Spleen (tissue), 13 donors: ENCODE measurements at places on chromosomes 4 and X. TPM values are rescaled to one million over a fixed set of nuclear protein-coding genes. Genes with fewer than 3 reads are reported as not detected.

DNA sequence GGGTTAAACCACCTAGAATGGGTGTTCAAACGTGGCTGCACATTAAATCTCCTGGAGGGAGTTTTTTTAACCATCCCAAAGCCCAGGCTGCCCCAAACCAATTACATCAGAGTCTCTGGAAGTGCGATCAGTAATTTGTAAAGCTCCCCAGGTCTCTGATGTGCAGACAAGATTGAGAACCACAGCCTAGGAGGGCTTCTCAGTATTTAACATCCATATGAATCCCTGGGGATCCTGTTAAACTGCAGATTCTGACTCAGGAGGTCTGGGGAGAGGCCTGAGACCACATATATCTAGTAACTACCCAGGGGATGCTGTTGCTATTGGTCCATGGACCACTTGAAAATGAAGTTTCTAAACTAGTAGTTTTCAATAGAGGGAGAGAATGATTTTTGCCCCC is 42.6 kb downstream of the SMPX start:
- H3K4me3 ChIP-seq, result no peak overlapping the region
- H3K27me3 ChIP-seq, result no peaks in the 10 kb centered on the region
- no peaks in the 10 kb centered on the region for H3K36me3 ChIP-seq
- H3K4me1 ChIP-seq, result no peaks in the 10 kb centered on the region
- no peak for DNase-seq
- H3K27ac ChIP-seq, result no peak overlapping the region

DNA sequence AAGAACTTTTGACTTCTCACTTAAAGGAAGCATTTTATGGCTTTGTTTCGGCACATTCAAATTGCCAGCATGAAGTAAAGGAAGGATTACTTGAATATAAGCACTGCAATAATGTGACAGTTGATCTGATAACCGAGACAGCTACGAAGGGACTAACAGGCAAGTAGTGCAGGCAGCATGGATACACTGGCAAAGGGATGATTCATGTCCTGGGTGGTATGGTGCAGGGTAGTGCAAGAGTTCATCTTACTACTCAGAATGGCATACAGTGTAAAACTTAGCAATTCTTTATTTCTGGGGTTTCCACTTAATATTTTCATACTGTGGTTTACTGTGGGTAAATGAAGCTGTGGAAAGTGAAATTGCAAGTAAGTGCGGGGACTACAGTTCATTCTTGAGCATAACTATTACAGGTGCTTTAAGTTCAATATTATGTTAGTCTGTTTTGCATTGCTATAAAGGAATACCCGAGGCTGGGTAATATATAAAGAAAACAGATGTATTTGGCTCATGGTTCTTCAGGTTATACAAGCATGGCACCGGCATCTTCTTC is 611.8 kb downstream of the SPOCK3 start:
- no peaks in the 10 kb centered on the region for H3K4me1 ChIP-seq
- H3K4me3 ChIP-seq, result no peak overlapping the region
- H3K27ac ChIP-seq, result no peak overlapping the region
- H3K36me3 ChIP-seq, result no peaks in the 10 kb centered on the region

DNA sequence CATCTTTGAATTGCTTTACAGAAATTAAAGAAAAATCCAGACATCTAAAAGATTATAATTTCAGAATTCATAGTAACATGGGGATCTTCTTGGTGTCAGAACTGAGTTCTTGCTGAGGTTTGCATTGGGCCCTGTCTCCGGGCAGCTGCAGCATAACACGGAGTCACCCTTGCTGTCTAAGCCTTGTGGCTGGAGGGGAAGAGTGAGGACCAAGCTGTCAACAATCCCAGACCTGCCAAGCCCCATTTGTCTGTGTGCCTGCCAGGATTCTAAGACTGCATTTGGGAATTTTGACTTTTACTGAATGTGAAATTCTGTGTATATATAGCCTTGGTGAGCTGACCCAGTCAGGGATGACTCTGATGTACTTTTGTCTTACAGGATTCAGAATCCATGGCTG is 25.2 kb upstream of the NAP1L5 start:
- no peak overlapping the region for H3K4me3 ChIP-seq
- DNase-seq, result no peak
- H3K36me3 ChIP-seq, result peaks cover 39% of the 10 kb centered on the region
- H3K27me3 ChIP-seq, result no peaks in the 10 kb centered on the region
- no peak overlapping the region for H3K27ac ChIP-seq

DNA sequence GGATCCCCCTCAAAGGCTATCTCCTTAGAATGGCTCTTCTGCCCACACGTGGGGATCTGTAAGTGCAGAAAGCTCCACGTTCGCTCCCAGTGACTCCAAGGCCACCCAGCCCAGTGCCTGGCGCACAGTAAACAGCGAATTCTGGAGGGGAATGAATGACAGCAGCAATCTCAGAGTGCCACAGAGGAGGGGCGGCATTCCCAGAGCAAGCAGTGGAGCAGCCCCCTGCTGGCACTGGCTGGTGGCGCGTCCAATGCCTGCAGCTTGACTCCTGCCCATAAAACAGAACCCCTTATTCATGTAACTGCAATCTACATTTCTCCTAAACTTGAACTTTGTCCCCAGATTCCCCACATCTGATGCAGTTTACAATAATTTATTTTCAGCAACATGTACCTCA is 6.9 kb upstream of the HELT start:
- H3K36me3 ChIP-seq, result no peaks in the 10 kb centered on the region
- peaks cover 9% of the 10 kb centered on the region for H3K4me1 ChIP-seq
- no peak for DNase-seq
- H3K27me3 ChIP-seq, result peaks cover 87% of the 10 kb centered on the region
- no peak overlapping the region for H3K27ac ChIP-seq
- H3K4me3 ChIP-seq, result no peak overlapping the region

DNA sequence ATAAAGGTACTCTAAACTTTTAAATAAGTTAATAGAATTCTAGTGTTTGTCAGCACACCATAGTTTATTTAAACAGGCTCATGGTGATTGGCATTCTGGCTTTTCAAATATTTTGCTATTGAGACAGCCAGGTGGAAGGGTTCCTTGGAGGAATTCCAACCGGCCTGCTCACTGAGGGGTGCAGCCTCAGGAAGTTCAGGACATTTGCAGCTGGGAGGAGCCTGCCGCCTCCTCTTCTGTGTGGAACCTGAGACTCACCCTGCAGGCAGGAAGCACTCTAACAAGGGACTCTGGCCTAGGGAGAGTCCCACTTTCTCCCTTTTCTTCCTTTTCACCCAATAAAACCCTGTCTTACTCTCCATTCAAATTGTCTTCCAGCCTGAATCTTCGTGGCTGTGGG is 1328.0 kb downstream of the FSTL5 start:
- no peaks in the 10 kb centered on the region for H3K27me3 ChIP-seq
- no peak overlapping the region for H3K27ac ChIP-seq
- no peak for DNase-seq

GRCh38 chrX:78123190-78123589 is 16.3 kb downstream of the TAF9B start:
- DNase-seq, result no peak
- no peak overlapping the region for H3K4me3 ChIP-seq
- H3K27ac ChIP-seq, result no peak overlapping the region
- peaks cover 3% of the 10 kb centered on the region for H3K27me3 ChIP-seq

GRCh38 chr4:125319311-125319710 is 4.6 kb downstream of the FAT4 start:
- H3K27me3 ChIP-seq, result peaks cover 12% of the 10 kb centered on the region
- peaks cover 57% of the 10 kb centered on the region for H3K4me1 ChIP-seq
- no peak for DNase-seq
- H3K4me3 ChIP-seq, result no peak overlapping the region

DNA sequence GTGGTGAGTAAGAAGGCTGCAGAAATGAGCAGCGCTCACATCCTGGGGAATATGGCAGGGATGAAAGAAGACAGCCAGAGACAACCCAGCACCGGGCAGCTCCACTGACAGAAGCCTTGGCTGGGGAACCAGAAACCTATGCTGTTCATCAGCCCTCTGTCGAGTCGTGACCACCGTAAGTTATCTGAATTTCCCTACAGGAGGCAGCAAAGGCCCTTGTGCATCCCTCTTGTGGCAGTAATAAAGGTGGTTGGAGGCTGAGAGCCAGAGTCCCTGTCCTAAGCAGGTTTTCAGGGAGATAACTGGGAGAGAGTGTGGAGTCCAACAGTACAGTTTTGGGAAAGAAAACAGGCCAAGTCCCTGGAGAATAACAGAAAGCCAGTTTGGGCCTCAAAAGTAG is 194.0 kb upstream of the BOD1L1 start:
- H3K36me3 ChIP-seq, result no peaks in the 10 kb centered on the region
- no peaks in the 10 kb centered on the region for H3K4me1 ChIP-seq
- no peak overlapping the region for H3K27ac ChIP-seq
- DNase-seq, result no peak
- H3K27me3 ChIP-seq, result no peaks in the 10 kb centered on the region
- H3K4me3 ChIP-seq, result no peak overlapping the region

GRCh38 chrX:112766774-112767173 is 73.9 kb downstream of the AMOT start:
- no peaks in the 10 kb centered on the region for H3K27me3 ChIP-seq
- no peak overlapping the region for H3K4me3 ChIP-seq
- H3K36me3 ChIP-seq, result no peaks in the 10 kb centered on the region
- no peak overlapping the region for H3K27ac ChIP-seq

DNA sequence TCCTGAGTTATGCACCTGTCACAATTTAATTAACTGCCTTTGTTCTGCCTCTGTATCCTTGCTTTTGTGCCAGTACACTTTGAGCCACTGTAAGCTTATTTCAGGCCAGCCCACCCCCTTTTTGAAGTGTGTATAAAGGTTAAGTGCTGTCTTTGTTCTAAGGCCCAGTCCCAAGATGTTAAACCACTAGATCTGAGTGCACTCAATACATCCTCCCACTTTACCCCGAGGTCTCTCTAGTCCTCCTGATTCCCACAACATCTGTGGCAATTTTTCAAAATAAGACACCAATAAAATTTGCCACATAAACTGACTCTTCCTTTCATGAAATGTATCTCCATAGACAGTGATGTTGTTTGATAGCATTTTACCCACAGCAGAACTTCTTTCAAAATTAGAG is 124.1 kb upstream of the SPIN4 start:
- no peak for DNase-seq
- H3K27me3 ChIP-seq, result no peaks in the 10 kb centered on the region
- H3K4me3 ChIP-seq, result no peak overlapping the region
- H3K4me1 ChIP-seq, result no peaks in the 10 kb centered on the region
- H3K36me3 ChIP-seq, result peaks cover 26% of the 10 kb centered on the region

DNA sequence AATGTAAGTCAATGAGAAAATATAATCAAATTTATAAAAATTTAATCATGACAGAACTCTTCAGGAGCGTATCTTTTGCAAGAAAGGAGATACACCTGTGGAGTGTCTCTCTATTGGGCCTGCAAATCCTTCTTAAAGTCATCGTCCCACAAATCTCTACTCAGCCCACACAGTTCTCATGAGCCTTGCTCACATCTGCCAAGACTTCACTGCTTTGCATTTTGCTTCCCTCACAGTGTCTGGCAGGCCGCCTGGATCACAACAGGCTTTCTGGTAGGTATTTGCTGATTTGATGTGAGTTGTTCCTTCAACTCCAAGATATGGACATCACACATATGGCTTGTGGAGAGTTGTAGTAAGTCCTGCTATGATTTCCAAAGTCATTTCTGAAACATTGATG is 183.1 kb upstream of the ARX start:
- no peaks in the 10 kb centered on the region for H3K27me3 ChIP-seq
- no peak for DNase-seq
- H3K27ac ChIP-seq, result no peak overlapping the region
- H3K36me3 ChIP-seq, result no peaks in the 10 kb centered on the region
- no peaks in the 10 kb centered on the region for H3K4me1 ChIP-seq

DNA sequence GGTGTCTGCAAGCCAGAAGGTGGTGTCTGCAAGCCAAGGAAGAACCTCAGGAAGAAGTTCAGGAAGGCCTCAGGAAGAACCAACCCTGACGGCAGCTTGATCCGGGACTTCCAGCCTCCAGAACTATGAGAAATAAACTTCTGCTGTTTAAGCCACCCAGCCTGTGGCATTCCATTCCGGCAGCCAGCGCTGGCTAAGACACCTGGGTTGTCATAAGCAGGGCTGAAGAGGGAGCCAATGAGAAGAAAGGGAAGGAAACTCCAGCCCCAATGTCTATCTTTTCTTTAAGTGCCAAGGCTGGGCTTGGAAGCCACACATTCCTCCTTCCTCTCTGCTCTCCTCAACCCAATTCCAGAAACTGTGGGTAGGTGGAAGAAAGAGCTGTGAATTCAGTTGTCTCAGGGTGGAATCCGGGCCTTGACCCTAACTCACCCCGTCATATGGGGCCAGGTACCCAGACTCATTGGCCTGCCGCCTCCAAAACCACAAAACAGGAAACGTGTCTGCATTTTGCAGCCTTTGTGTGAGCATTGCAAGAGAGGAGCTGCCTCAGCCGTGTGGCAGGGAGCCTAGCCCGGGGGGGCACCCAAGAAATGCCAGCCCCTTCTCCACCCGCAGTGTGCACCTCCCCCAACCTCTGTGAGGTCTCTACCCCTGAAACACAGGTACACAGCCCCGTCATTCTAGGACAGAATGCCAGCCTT is 26.8 kb downstream of the CRMP1 start:
- H3K4me3 ChIP-seq, result no peak overlapping the region
- no peaks in the 10 kb centered on the region for H3K27me3 ChIP-seq
- no peaks in the 10 kb centered on the region for H3K36me3 ChIP-seq
- DNase-seq, result no peak
- no peaks in the 10 kb centered on the region for H3K4me1 ChIP-seq
- no peak overlapping the region for H3K27ac ChIP-seq

- H3K4me1 ChIP-seq, result no peaks in the 10 kb centered on the region
- DNase-seq, result no peak
- no peaks in the 10 kb centered on the region for H3K27me3 ChIP-seq
- no peak overlapping the region for H3K4me3 ChIP-seq
Measured at GRCh38 chrX:100850317-100850716, 23.8 kb downstream of the NOX1 start.

DNA sequence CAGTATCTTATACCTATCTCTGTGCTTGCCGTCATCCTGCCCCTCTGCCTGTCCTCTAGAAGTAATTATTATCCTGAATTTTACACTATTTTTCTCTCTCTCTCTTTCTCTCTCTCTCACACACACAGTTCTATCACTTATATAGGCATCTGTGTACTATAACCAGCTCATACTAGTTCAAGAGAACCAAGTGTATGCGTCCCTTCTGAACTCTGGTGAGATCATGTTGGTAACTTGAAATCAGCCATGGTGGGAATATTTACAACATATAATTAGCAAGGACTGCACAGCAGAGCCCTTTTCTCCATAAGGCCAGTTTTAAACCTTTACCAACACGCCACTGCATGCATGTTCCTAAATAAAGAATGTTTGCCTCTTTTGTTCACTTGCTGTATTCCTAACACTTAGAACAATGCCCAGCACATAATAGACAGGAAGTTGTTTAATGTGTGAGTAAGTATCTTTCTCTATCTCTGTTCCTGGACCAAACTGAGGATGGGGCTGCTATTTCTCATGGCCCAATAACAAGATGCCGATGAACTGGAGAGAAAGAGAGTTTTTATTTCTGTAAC is 51.1 kb upstream of the IL21 start:
- no peaks in the 10 kb centered on the region for H3K36me3 ChIP-seq
- H3K4me3 ChIP-seq, result no peak overlapping the region
- H3K4me1 ChIP-seq, result no peaks in the 10 kb centered on the region
- DNase-seq, result no peak

GRCh38 chr4:2285613-2286381 is 23.9 kb upstream of the MXD4 start:
- no peak overlapping the region for H3K27ac ChIP-seq
- H3K4me3 ChIP-seq, result no peak overlapping the region
- peak; percentile 68 for DNase-seq
- peaks cover 13% of the 10 kb centered on the region for H3K4me1 ChIP-seq
- H3K27me3 ChIP-seq, result no peaks in the 10 kb centered on the region

The PCDH19 gene
- 0.20 TPM for total RNA-seq

The PALLD gene
- total RNA-seq, result 83.5 TPM

The TBC1D19 gene
- total RNA-seq, result 18.0 TPM

The UBA6 gene
- total RNA-seq, result 75.9 TPM

The GNRHR gene
- total RNA-seq, result not detected

The ZNF630 gene
- 7.2 TPM for total RNA-seq

The CAPN6 gene
- 1.0 TPM for total RNA-seq

The CPLX1 gene
- 1.9 TPM for total RNA-seq

The TCEAL3 gene
- 27.1 TPM for total RNA-seq

The DRD5 gene
- not detected for total RNA-seq
